NCI-H446 treated with DMSO at 0.1 percent for 48 hours (cell line): ENCODE measurements at places on chromosomes 16 and 17.

DNA sequence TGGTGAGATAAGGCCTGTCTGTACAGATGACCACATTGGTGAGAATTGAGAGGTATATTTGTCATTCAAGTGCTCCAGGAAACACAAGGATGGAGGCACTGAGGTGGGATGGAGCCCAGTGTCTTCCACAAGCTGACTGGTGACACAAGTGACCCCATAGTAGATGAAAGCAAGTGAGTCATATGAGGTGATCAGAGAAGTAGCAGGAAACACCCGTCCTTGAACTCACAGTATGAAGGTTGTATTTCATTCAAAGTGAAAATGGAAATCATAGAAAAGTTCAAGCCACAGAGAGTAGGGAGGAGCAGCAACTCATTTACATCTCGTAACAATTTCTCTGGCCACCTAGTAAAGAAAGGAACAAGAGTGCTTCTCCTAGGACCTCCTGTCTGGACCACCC, 609.8 kb downstream of the HS3ST4 start:
- DNase-seq, result no peak

GRCh38 chr16:48059936-48060335, 95.9 kb downstream of the ABCC12 start:
- DNase-seq, result no peak

GRCh38 chr17:4229627-4230541, 33.9 kb downstream of the ANKFY1 start:
- peak; percentile 65 for DNase-seq

- no peak for DNase-seq
Measured at GRCh38 chr16:24921229-24921628, 75.5 kb downstream of the SLC5A11 start.

GRCh38 chr17:12536472-12536871, 129.2 kb upstream of the MYOCD start:
- DNase-seq, result no peak

- DNase-seq, result no peak
Measured at GRCh38 chr17:77877646-77878355, 80.7 kb upstream of the TNRC6C start.

GRCh38 chr17:61837175-61838051, 25.9 kb downstream of the BRIP1 start:
- DNase-seq, result peak; percentile 21

GRCh38 chr17:14299280-14300141, 1.4 kb upstream of the HS3ST3B1 start:
- no peak for DNase-seq

DNA sequence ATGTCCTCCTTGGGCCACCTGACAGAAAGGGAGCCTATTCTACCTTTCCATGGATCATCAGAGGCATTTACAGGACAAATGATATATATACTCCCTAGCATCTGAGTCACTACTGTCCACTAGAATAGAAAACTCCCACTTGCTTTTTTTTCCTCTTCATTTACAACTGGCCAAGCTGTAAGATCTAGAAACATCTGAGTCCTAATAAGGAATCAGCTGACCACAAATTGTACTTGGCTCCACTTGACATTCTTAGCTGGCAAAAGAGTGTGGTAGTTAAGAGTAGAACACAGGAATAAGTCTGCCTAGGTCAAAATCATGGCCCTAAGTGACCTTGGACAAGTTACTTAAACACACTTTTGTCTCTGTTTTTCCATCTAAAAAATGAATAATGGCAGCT, 5.2 kb downstream of the RUSF1 start:
- no peak for DNase-seq

DNA sequence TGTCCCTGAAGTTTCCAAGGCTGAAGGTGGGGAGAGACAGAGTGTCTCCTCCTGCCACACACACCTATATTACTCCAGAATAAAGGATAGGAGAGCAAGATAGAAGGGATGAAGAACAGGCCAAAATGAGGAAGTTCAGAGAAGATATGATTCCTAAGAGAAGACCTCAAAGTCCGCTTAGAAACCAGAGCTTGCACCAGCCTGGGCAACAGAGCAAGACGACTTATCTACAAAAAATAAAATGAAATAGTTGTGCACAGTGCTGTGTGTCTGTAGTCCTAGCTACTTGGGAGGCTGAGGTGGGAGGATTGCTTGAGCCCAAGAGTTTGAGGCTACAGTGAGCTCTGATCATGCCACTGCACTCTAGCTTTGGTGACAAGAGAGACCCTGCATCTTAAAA, 128.2 kb downstream of the HS3ST3B1 start:
- no peak for DNase-seq

- no peak for DNase-seq
Measured at GRCh38 chr17:71071837-71072236, 902.5 kb downstream of the KCNJ2 start.

DNA sequence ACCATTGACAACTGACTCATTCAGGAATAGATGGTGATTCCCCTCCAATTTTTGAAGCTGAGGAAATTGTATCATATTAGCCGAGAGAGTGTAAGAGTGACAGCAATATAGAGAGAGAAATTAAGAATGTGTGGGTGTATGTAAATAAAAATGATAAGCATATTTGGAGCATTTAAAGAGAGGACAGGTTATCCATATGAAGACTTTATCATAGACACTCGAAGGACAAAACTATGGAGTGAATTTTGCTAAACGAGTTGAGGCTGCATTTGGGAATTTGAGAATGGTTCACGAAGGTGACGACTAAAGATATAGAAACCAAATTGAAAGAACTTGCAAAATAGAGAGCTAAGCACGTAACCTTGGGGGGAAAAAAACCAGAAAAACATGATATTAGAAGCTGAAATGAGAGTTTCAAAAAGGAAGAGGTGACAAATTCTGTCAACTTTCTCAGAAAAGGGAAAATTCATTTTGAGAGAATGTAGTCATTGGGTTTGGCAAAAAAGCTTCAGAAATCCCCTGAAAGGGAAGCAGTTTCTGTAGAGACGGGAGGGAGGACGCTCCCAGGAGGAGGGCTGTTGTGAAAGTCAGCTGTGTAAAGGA, 129.7 kb downstream of the KCNJ2 start:
- no peak for DNase-seq

DNA sequence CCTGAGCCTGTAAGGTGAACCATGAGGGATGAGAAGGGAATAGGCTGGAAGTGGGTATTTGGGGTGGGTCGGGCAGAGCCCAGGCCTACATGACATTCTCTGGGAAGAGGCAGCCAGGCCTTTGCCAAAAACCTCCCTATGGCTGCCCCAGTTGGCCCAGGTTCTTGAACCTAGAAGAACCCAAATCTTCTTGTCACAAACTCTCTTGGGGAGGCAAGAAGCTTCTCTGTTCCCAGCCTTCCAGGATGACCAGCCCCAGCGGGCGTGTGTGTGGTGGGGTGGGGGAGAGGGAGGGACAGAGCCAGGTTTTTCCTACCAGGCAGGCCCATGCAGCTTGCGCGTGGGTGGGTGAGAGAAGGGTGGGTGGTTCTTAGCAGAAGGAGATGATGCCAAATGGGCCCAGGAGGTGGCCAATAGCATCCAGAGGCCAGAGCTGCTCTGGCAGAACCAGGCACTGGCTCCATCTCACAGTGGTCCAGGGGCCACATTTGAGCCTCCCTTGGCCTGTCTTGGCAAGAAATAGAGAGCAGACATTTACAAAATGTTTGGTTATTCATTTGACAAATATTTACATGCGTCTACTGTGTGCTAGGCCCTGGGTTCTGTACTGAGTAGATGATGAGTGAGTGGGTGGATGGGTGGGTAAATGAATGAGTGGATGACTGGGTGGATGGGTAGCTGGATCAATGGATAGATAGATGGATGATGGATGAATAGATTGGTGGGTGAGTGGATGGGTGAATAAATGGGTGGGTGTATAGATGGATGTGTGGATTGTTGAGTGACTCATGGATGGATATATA, 44.3 kb upstream of the PLCG2 start:
- no peak for DNase-seq

GRCh38 chr16:23966597-23967394, 131.0 kb downstream of the PRKCB start:
- no peak for DNase-seq

- DNase-seq, result no peak
Measured at GRCh38 chr17:21090902-21091618, 35.7 kb upstream of the DHRS7B start.

- no peak for DNase-seq
Measured at GRCh38 chr16:87506423-87507350, 13.9 kb upstream of the ZCCHC14 start.

GRCh38 chr16:64356267-64356666, 765.6 kb downstream of the CDH11 start:
- DNase-seq, result no peak

- DNase-seq, result no peak
Measured at GRCh38 chr16:57617604-57618111, 10.8 kb upstream of the ADGRG1 start.
